ENCODE measurements at places on chromosomes 16 and 17.
A peak's percentile ranks its signal among the peaks of the same experiment; 100 is the strongest.

DNA sequence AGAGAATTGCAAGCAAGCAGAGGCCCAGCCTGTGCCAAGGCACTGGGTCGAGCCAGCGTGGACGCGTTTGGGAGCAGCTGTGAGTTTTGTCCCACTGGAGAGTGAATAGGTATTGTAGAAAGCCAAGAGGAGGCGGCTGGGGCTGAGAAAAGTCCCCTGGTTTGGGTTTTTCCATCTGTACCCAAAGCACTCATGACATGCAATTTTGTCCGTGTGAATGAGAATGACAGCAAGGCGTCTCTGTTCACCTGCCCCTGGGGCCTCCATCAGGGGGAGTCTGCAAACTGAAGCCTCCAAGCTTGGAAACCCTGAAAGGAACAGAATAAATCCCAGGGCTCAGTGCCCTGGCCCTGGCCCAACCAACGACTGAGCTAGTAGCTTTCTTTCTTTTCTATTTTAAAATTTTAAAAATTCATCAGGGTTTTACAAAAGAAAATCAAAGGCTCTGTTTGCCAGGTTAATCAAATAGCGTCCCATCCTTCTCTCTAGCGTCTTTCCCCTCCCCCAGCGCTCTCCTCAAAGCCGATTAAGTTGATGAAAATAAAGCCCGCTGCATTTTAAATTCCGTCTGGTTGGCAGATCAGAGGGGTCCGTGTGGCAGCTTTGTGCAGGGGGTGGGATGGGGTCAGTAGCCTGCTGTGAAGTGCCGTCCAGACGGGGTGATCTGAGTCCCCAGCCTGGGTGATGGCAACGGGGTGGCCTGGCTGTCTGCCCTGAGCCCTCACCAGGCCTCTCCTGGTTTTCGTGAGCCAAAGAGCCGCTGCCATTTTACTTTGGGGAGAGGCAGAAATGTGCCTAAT, 171.0 kb downstream of the KATNIP start:
- DNase-seq: no peak

- no peak for DNase-seq
These were observed 54.4 kb upstream of the GNG13 start for GRCh38 chr16:854808-855410.

DNA sequence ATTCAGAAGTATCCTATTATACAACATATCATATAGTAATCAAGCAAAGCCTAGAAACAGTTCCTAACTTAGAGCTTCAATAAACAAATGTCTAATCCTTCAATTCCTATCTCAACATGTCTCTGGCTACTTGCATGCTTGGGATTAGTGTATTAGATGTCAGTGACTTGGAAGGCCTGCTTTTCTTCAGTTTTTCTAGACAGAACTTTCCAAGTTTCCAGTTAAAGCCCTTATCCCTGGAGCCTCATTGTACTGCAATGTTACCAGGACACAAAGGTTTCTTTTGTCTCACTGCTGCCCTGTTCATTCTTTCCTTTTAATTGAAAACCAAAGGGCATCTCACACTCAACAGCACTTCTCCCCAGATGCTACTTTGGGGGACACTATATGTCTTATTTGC, 16.5 kb downstream of the PSME3IP1 start:
- DNase-seq: no peak

DNA sequence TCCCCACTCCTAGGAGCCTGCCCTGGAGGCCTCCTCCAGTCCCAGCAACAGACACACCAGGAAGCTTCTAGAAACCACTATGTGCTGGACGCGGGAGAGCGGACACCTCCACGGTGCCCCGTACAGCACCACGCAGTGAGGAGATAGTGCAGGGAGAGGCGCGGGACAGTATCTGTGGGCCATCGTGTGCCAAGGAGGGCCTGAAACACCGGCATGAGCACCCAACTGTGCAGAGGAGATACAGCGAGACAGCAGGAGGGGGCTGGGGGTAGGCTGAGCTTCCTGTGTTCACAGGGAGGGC, 57.7 kb downstream of the ZNF778 start:
- no peak for DNase-seq

DNA sequence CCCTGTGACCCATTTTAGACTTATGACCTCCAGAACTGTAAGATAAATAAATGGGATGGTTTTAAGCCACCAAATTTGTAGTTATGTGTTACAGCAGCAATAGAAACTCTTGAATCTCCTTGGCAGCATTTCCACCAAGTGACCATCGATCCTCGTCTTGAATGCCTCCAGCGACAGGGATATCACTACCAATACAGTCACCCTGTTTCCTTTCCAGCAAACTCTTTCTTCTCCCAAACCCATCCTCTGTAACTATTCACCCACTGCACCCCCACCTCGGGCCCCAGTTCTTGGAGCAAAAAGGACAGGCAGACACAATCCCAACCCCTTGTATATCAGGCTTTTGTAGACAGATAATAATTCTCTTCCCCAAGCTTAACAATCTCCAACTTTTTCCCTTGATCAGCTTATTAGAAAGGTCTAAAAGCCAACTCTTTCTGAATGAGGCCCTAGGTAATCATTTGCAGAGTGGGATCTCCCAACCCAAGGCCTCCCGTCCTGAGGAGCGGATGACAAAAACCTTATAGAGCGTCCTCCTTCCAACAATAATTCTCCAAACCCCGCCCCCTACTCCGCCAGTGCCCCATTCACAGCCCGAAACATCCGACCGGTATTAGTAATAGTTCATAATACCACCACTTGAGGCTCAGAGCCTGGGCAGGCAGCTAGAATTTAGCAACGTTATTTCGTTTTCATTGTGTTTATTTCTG, 14.7 kb upstream of the PLLP start:
- DNase-seq: no peak

- DNase-seq: no peak
These were observed 431 bp downstream of the DYNC1LI2 start for GRCh38 chr16:66751053-66751302.

DNA sequence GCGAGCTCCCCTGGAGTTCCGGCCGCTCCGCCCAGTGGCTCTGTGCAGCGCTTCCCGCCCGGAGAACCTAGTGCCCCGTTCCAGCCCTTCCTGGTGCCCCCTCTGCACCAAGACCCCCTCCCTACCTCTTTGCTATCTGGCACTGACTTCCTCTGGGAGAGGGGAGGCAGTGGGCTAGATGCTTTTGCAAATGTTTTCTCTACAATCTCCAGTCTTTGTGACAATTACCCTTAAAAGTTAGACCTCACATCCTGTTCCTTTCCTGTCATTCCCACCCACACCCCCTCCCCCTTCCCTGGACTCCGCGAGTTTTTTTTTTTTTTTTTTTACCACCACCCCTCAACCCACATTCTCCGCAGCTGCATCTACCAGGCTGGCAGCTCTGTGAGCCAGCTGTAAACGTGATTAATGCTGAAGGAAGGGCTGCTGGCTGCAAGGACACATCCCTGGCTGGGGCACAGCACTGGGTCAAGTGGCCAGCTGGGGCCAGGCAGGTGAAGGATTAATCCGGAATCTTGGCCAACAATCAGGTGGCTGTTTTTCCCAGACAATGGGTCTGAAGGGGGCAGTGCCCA, 101.5 kb downstream of the MGAT5B start:
- DNase-seq: no peak

- no peak for DNase-seq
These were observed 419 bp downstream of the GLIS2 start for GRCh38 chr16:4316108-4316863.

GRCh38 chr17:57941384-57942370, 13.5 kb downstream of the CUEDC1 start:
- no peak for DNase-seq

DNA sequence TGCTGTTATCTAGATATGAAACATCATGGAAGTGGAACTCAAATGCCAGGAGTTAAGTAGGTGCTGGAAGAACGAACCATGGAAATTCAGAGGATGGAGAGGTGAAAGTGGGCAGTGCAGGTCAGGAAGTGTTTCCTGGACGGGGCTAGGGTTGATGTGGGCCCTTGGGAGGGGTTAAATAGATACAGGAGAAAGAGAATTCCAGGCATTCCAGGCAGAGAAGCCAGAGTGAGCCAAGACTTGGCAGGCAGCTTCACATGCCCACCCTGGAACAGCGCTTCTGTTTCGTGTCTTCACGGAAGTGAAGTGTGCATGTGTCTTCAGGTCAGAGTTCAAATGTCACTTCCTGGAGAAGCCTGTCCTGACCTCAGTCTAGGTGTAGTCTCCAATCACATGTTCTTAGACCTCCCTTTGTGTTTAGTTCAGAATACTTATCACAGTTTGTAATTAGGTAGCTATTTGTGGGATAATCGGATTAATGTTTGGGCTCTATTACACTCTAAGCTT, 41.3 kb downstream of the GP2 start:
- DNase-seq: no peak

DNA sequence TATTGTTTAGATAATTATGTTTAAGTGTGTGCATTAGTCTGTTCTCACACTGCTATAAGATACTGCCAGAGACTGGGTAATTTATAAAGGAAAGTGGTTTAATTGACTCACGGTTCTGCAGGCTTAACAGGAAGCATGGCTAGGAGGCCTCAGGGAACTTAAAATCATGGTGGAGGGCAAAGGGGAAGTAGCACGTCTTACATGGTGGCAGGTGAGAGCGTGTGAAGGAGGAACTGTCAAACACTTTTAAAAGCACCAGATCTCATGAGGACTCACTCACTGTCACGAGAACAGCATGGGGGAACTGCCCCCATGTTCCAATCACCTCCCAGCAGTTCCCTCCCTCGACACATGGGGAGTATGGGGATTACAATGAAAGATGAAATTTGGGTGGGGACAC, 203.5 kb upstream of the GOT2 start:
- DNase-seq: no peak

DNA sequence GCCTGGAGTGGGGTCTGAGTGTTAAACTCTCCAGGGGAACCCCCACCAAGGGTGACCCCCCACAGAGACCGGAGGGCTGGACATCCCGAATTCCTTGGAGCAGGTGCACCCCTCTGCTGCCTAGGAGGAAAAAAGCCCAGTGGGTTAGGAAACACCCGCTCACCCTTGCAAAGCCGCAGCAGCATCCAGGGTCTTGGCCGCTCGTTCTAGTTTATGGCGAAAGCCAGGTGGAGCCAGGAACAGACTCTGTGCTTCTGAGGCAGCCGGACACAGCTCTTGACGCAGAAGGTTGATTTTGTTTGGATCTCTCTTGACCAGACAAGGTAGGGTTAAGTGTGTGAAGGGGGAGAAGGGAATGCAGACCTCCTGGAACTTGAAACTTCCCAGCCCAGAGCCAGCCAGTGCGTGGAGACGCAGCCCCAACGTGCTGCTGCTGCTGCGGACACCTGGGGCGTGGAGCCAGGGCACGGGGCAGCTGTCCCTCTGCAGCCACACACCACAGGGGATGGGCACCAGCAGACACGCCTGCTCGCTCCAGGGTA, 154.5 kb downstream of the LAT start:
- DNase-seq: no peak

DNA sequence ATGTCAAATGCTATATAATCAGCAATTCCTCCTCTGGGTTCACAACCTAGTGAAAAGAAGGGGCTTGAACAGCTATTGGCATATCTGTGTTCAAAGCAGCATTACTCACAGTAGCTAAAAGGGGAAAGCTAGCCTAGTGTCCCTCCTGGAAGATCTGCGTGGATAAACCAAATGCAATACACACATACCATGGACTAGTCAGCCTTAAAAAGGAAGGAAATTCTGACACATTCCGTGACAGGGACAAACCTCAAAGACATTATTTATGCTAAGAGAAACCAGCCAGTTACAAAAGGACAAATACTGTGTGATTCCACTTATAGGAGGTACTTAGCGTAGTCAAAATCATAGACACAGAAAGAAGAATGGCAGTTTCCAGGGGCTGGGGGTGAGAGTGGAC, 90.1 kb downstream of the XYLT1 start:
- DNase-seq: no peak

DNA sequence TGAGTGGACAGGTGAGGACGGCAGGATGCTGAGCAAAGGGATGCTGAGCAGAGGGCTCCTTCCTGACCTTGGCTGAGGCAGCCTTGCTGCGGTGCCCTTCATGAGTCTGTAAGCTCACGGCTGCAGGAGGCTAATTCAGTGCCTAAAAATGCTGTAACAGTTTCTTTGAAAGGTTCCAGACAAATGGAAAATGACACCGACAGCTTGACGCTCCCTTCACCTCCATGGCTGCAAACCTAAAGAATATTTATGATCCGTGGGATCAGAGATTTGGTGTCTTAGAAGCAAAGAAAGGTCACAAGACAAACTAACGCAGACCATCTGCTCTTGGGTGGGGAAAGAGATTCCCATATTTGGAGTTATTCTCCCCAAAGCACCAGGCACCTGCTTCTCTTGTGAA, 28.0 kb downstream of the TOM1L2 start:
- DNase-seq: no peak

- no peak for DNase-seq
These were observed 3.4 kb downstream of the TBC1D24 start for GRCh38 chr16:2478279-2478678.

- DNase-seq: no peak
These were observed at the start of gene PPL for GRCh38 chr16:4936991-4937781. TSS of gene PPL (minus strand) at chr16:4937148. CDS start at chr16:4937045, 103 bp downstream.

- DNase-seq: no peak
These were observed 4.9 kb downstream of the DPEP1 start for GRCh38 chr16:89618109-89618998.

GRCh38 chr17:48374650-48375230, 55.3 kb downstream of the SKAP1 start:
- DNase-seq: peak; percentile 7

GRCh38 chr16:2154533-2155090, 970 bp upstream of the TRAF7 start:
- no peak for DNase-seq

GRCh38 chr16:5668553-5668952, 571.0 kb upstream of the EEF2KMT start:
- no peak for DNase-seq

GRCh38 chr17:81342269-81343070, 47.4 kb upstream of the SLC38A10 start:
- DNase-seq: no peak

GRCh38 chr16:75527825-75528299, 8.0 kb downstream of the CHST5 start:
- no peak for DNase-seq

Data from LNCaP clone FGC (cell line).